ENCODE measurements at places on chromosomes 11 and 22.

GRCh38 chr11:59615120-59615636 lies 396 bp downstream of the OSBP start:
- DNase-seq: no peak

GRCh38 chr11:92347454-92347853 lies 122.8 kb downstream of the FAT3 start:
- no peak for DNase-seq

GRCh38 chr11:24585192-24585591 lies 88.3 kb downstream of the LUZP2 start:
- DNase-seq: no peak

DNA sequence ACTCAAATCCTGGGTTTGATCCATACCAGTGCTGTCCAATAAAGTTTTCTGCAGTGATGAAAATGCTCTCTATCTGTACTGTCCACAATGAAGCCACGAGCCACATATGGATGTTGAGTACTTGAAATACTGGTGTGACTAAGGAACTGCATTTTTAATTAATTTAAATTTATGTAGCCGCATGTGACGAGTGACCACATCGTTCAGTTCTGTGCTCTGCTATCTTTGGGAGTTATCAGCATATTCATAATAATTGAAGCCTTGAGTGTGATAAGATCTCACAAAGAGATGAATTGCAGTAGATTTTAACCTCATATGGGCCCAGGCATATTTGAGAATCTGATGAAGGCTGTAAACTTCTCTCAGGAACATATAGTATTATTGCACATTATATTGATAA lies 40.8 kb downstream of the GRAMD1B start:
- no peak for DNase-seq

DNA sequence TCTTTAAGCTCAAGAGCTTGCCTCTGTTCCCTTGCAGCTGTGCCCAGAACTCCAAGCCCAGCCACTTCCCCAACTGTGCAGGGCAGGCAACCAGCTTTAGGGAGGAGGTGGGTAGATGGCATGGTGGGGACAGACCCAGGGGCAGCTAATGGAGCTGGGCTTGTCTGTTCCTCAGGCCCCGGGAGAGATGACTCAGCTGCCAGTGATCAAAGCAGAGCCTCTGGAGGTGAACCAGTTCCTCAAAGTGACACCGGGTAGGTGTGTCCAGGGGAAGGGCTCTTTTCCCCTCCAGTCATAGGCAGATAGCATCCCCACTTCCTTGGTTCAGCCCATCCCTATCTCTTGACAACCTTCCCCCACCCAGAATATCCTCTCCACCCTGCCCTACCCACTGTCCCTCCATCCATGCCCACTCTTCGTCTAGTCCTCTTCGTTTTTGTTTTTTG lies 32.4 kb downstream of the CREB3L1 start:
- DNase-seq: no peak

DNA sequence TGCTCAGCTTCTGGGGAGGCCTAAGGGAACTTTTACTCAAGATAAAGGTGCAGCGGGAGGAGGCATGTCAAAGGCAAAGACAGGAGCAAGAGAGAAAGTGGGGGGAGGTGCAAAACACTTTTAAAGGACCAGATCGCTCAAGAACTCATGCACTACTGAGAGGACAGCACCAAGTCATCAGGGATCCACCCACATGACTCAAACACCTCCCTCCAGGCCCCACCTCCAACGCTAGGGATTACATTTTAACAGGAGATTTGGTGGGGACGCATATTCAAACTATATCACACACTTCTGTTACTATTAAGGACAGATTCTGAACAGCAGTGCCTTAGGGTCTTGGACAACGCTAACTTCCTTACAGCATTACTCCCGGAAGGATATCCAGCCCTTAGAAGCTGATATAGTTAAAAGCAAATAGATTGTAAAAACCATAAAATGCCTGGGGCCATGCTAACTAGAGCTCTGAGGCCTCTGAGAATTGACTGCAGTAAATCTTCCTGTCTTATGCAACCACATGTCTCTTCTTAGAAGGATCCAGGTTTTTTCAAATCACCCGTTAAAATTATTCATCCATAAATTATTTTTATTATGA lies 16.7 kb upstream of the ZC3H12C start:
- DNase-seq: no peak

DNA sequence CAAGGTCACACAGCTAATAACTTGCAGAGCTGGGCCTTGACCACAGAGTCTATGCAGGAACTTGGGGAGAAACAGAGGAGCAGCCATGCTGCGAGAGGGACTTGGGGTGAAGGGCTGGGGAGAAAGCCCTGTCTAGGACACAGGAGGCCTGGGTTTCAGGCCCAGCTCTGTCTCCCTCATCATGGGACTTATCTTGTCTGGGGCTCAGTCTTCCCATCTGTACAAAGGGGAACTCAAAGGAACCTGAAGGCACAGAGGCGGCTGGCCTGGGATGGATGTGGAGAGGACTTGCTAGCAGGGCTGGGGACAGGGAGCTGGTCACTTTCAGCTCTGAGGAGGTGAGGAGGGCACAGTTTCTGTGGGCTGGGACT lies 36.9 kb upstream of the TPBGL start:
- DNase-seq: no peak

- DNase-seq: peak; percentile 63
These were observed 43.6 kb downstream of the CACNG2 start for GRCh38 chr22:36659762-36660509.

- no peak for DNase-seq
These were observed 257.7 kb upstream of the PLET1 start for GRCh38 chr11:112518371-112518770.

DNA sequence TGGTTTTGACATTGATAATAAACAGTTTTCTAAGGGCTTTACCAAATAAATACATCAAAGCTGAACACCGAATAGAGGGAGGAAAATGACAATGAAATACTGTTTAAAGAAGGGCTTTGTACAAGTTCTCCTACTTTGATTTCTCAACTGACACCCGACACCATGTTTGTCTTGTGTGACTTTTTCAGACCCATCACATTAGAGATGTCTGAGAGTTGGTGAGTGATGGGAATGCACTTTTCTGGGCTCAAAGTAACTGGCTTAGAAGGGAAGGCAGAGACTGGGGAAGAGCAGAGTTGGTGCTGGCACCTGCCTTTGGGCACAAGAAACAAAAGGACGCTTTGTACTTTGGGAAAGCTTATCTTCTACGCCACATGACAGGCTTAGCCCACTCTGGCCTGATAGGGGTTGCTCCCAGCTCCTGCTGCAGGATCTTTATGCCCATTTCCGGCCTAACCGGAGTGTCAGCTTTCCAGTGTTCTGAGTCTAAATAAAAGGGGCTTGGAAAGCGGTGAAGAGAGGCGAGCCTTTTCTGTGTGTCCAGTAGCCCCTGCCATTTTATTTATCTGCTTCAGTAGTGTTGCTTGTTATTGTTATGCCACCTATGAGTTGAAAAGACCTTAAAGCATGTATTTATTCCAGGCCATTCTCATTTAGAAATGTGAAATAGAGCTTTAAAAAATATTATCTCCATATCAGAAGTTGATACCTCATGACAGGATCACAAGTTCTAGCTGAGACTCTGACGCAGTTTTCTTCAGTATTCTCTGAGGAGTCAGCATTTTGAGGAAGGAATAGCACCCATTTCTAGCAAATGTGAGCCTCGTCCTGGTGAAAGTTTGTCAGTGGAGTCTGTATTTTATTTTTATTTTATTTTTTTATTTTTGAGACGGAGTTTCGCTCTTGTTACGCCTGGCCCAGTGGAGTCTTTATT lies 24.2 kb downstream of the KREMEN1 start:
- no peak for DNase-seq

- no peak for DNase-seq
These were observed 22.2 kb downstream of the NUP50 start for GRCh38 chr22:45185718-45186514.

- DNase-seq: no peak
These were observed 137.8 kb downstream of the GRIK4 start for GRCh38 chr11:120649316-120649715.

- no peak for DNase-seq
These were observed 9.5 kb downstream of the SLC6A5 start for GRCh38 chr11:20608934-20609333.

GRCh38 chr11:70913715-70914231 lies 338.6 kb downstream of the SHANK2 start:
- DNase-seq: no peak

GRCh38 chr22:47047321-47048122 lies 285.1 kb downstream of the TBC1D22A start:
- DNase-seq: no peak

GRCh38 chr11:43447151-43447550 lies 88.4 kb downstream of the TTC17 start:
- DNase-seq: no peak

DNA sequence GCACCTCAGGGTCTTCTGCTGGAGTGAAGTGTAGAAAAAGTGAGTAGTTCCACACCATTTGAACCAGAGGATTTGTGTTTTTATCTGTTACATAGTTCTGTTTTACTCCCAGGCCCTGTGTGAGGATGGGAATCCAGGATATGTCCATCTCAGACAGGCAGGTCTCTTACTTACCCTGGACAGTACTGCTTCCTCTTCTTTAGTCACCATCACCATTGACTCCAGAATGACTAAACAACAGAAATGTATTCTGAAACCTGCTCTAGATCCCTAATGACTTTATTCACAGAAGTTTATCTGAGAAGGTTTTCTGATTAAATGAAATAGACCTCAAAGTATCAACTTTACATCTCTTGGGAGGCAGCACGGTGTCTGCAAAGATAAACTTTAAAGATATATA lies 33.6 kb downstream of the CYP2R1 start:
- DNase-seq: no peak

DNA sequence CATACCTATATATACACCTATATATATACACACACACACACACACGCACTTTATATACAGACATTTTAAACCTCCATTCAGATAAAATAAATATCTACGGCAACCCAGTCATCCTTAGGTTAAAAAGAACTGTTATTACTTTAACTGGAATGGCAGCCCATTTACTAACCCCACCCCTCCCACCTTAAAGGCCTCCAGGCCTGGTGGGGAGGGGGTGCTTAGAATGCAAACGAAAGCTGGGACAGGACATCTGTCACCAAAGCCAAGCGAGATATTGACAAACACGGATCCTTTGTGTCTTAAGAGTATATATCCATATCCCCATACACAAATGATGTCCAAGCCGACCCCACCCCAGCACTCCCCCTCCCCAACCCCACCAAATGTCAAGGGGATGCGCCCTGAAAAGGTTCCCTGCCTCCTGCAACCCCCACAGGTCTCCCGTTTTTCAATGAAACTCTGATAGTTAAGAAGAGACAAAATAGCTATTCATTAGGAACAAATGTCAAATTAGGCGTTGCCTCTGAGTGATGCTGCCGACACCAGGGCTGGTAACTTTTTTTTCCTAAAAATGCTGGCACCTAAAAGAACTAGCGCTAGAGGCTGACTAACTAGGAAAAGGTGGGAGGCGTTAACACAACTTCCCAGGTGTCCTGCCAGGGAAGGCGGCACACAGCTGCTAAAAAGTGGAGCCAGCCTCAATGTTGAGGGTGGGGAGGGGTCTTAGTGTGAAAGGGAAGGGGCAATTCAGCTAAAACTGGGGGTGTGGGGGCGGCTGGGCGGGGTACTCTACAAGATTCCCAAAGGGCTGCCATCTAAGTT lies 5.6 kb downstream of the MN1 start:
- DNase-seq: no peak

GRCh38 chr11:115501502-115501892 lies 2.7 kb downstream of the CADM1 start:
- no peak for DNase-seq

DNA sequence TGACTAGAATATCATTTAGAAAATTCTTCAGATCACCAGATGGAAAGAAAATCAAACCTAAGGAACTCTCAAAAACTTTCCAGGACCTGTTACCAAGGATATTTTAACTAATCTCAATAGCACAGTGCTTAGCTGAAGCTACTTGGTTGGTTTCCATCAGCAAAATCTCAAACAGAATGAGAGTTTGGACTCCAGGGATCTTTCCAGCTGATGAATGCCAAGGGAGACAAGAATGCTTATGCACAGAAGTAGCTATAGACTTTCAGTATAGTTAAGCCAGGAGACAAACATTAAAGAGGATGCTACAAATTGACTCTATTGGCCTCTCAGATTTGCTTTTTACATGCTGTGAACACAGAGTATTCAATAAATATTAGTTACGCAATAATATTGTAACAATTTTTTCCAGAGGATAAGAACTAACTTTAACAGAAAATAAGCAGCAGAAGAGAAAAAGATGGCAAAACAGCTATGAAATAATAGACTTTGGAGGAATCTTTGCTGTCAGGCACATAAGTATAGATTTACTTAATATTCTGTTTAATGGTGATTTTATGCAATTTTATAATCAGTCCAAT lies 331.4 kb downstream of the DLG2 start:
- DNase-seq: no peak

DNA sequence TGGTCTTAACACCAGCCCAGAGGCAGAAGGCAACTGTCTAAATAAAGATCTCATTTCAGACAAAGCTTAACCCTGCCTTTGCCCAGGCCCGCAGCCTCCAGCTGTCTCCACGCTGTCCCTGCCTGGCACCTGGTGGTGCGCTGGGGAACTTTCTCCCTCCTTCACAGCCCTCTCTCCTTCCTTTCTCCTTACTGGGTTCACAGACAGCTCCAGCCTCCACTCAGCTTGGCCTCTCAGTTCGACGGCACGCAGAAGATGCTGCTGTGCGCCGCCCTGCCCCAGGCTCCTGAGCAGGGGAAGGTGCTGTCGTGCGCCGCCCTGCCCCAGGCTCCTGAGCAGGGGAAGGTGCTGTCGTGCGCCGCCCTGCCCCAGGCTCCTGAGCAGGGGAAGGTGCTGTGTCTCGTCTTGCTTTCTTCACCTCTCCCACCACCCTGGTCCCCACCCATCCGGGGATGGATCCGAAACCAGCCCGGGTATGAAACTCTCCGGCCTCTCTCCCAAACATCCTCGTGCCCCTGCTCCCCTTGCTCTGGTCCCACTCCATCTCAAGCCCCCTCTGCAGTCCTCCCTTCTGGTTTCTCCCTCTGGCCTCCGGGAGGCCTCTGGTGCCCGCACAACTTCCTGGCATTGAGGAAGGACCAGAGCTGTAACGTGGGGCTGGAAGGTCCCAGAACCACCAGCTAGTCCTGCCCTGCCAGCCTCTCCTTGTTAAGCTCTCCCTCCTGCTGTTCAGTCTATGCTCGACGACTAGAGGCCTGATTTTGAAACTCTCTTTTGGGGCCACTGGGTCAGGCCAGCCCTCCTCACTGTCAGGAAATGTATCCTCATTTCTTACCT lies 22.9 kb upstream of the JAM3 start:
- no peak for DNase-seq

DNA sequence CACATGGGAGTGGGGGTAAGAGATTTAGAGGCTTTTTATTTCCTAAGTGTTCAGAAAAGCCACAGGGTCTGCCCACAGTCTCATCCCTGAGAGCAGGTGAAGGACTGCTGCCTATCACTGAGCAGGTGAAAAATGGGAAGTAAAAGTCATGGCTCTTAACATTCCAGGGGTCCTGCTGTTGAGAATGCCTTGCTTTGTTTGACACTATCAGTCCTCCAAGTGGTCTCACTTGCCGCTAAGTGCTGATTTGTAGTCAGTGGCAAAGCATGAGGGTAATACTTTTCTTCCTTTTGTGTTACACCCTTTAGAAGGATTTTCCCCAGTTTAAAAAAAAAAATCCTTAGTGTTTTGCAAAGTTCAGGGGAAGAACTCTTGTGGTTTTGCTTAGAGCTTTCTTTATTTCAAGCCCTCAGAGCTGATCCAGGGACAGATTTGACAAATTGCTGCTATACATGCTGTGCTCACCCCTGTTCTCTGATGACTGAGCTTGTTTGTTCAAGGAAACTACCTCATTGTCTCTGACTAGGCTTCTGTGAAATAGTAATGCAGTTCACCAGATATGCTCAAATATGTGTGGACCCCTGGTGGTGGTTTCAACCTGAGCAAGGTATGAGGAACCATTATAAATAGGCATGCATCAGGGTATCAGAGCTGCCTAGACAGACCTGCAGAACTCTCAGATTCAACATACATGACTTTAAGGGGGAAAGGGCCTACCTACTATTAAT lies 141.0 kb downstream of the ARHGAP42 start:
- peak; percentile 53 for DNase-seq
